ENCODE measurements at places on chromosomes 12 and 14. TPM values are rescaled to one million over a fixed set of nuclear protein-coding genes. Genes with fewer than 3 reads are reported as not detected.

- no peak for DNase-seq
Observed at GRCh38 chr12:8064131-8064530, 2.0 kb downstream of the C3AR1 start.

DNA sequence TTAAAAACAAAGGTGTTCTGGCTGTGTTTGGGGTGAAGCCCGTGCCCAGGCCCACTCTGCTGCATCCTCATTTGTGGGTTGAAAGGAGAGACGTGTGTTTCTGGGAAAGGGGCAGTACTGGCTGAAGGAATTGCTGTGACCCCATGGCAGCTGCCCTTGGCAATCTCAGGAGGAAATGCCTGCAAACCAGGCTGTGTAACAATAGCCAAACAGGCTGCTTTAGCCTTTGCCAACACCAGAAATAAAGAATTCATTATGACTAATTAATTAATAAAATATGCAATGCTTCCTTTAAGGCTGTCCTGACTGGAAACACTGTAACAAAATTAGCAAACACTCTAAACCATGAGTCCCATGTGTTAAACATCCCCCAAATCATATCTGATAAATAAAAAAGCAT lies 53.0 kb upstream of the KRR1 start:
- no peak for DNase-seq

- no peak for DNase-seq
Observed at GRCh38 chr12:96343347-96343954, 56.8 kb downstream of the CDK17 start.

The GOLGA5 gene
- polyA plus RNA-seq, result 33.4 TPM

GRCh38 chr12:74906224-74906623 lies 303.4 kb downstream of the KCNC2 start:
- DNase-seq, result no peak

The SIX4 gene
- 0.40 TPM for polyA plus RNA-seq

DNA sequence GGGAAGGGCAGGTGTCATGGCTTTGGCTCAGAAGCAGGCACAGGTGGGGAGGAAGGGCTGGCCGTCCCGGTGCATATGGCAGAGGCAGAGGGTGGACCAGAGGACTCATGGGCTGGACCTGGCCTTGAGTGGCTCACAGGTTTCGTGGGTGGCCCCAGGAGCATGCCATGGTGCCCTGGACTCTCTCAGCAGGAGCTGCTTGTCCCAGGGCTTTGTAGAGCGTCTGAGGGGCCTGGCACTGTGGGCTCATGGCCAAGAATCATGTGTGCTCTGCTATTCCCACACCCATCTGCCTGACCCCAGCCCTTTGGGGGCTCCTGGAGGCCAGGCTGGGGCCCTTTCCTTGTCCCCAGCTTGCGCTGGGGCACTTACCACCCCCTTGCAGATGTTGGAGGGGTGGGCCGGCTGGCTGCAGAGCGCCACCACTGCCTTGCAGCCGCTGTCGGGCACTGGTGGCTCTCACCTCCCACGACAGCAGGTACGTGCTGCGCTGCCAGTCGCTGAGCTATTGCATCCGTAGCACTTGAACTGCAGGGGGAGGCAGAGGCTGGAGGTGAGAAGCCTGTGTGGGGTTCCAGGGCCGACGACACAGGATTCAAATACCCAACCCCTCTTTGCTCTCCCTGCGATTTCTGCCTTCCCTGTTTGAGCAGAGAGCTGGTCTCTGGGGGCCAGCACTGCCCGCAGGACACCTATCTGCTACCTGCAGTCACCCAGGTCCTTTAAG lies 187.4 kb upstream of the PRMT8 start:
- no peak for DNase-seq

- no peak for DNase-seq
Observed at GRCh38 chr14:31243860-31244259, 36.3 kb upstream of the HECTD1 start.

- DNase-seq, result no peak
Observed at GRCh38 chr14:23436327-23437132, 1.1 kb upstream of the MYH7 start.

- DNase-seq, result no peak
Observed at GRCh38 chr12:94938583-94938982, 64.9 kb downstream of the NDUFA12 start.

The ABHD12B gene
- 0.42 TPM for polyA plus RNA-seq

DNA sequence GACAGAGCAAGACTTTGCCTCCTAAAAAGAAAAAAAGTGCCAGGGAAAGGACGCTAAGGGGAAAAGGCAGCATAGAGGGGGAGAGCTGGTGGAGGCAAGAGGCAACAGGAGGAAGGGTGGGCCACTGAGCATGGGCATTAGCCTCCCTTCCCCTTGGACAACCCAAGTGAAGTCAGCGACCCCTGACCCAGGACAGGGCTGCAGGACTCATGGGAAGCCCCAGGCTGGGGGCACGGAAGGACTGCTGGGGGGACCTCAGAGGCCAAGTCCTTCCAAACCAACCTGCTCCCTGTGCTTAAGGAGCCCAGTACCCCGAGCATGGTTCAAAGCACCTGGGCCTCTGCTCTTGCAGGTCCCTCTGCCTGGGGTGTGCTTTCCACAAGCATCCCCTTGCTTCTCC lies 27.5 kb downstream of the CMKLR1 start:
- no peak for DNase-seq

GRCh38 chr12:106919910-106920544 lies 35.7 kb upstream of the TMEM263 start:
- DNase-seq, result no peak

DNA sequence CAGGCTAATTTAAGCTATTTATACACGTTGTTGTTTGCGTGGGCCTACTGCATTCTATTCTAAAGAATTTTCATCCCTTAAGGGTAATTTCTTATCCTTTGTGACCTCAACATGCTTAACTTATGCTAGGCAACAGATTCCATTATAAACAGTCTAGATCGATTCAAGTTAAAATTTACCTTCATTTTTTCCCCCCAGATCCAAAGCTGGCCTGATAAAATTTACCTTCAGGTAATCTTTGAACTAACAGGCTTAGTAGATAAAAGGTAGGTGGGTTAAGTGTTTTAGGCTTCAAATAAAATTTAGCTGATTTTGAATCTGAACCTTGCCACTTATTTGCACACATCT lies 389 bp upstream of the CCNB1IP1 start:
- DNase-seq, result no peak

- no peak for DNase-seq
Observed at GRCh38 chr12:127729381-127729780, 537.6 kb upstream of the TMEM132C start.

GRCh38 chr14:54253195-54253947 lies 143.4 kb upstream of the CDKN3 start:
- peak; percentile 9 for DNase-seq

DNA sequence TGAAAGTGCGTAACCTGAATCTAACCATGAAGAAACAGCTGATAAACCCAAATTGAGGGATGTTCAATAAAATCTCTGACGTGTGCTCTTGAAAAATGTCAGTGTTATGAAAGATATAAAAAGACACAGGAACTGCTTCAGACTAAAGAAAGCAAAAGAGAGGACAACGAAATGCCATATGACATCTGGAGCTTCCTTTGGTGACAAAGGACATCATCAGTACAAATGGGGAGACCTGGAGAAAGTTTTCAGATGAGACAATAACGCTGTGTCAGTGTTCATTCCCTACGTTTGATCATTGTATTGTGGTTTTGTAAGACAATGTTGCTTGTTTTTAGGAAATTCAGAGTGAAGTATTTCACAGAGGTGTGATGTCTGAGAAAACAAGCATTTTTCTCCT lies 125.9 kb upstream of the MAP1LC3B2 start:
- DNase-seq, result no peak
